ENCODE measurements at places on chromosomes 11 and 22.

- no peak for DNase-seq
Measured at GRCh38 chr11:62671608-62672389, at the start of the genes LBHD1 and UQCC3. TSS of gene LBHD1 (minus strand) at chr11:62672267. CDS start at chr11:62670031, 2,236 bp downstream. TSS of gene UQCC3 (plus strand) at chr11:62671673. CDS start at chr11:62671746, 73 bp downstream.

DNA sequence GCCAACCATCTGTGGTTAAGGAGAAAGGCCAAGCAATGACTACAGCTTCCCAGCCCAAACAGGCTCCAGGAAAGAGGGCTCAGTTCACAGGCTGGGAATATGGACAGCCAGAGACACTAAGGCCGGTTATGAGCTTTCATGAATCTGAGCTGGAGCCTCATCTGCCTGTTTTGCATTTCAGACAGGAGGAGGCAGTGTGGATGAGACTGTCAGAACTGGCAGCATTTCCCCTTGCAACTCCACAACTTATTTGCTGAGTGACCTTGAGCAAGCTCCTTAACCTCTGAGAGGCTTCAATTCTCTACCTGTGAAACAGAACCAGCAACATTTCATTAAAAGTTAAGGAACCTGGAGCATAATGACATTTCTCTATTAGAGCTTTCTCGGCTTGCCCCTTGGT, 264.0 kb downstream of the ETS1 start:
- no peak for DNase-seq

DNA sequence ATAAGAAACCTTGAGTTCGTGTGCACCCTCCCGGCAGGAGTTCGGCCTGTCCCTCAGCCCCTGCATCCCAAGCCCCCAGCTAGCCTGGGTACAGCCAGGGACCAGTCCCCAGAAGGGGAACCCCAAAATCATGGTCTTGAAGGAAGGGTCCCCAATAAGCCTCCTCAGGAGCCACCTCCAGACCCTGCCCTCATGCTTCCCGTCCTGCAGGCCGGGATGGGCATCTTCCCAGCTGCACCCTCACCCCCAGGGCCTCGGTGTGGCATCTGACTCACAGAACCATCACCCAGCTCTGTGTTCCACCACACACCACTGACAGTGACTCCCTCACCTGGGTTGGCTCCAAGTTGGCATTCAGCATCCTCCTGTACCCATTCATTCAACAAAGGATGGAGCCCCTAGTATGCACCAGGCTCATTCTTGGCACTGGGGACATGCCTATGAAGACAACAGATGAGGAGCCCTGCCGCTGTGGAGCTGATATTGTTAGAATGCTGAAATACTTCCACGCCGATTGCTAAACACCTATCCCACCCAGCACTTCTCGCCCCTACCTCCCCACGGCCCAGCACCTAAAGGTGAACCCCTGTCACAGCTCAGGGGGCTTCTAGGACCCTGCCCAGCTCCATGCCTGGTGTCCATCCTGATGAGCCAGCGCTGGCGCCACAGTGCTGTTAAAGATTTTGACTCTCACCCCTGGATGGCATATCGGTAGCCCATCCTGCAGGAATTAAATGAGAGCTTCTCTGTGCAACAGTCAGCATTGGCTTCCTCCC, 77.8 kb downstream of the BUD13 start:
- DNase-seq, result no peak

GRCh38 chr11:36388071-36388470, 92.0 kb downstream of the PRR5L start:
- DNase-seq, result no peak

DNA sequence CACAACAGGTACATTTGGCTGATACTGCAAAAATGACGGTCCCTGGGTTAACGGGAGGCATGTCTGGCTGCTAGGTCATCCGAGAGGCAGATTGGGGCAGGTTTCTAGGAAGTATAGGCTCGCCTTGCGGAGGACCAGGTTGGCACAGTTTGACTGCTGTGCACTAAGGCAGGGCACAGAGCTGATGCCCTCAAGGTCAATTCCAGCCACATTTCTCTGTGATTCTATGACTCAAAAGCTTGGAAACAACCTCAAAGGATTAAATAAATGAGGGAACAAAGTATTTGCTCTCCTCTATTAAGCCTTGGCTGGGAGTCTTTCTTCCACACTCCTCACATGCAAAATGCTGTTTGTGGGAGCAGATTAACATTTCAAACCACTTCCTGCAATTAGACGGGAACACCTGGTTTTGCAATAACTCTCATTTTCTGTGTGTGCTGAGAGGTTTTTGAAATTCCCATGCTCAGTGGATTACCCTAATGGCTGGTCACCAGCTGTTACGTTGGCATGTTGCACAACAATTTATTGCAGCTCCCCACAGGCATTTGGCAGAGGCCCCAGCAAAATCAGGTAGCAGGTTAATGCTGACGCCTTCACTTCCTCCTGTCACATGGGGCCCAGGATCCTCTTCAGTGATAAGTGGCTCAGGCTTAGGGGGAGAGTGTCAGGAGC, 61.0 kb upstream of the PLET1 start:
- DNase-seq, result peak; percentile 33

DNA sequence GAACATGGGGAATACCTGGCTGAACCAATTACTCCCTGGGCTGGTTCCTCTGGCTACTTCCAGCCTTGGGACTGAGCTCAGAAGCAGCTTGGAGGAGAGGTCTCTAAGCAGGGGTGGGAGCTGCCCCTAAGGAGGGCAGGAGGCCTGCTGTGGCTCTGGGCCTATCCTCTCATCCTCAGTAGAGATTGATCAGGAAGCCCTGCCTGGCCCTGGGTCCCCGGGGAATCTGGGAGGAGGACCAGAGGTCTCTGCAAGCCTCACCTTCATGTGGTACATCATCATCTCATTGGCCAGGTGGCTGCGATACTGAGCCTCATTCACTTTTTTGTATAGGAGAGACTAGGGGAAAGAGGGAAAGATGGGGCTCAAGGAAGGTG, 91.1 kb downstream of the PDE2A start:
- DNase-seq, result no peak

DNA sequence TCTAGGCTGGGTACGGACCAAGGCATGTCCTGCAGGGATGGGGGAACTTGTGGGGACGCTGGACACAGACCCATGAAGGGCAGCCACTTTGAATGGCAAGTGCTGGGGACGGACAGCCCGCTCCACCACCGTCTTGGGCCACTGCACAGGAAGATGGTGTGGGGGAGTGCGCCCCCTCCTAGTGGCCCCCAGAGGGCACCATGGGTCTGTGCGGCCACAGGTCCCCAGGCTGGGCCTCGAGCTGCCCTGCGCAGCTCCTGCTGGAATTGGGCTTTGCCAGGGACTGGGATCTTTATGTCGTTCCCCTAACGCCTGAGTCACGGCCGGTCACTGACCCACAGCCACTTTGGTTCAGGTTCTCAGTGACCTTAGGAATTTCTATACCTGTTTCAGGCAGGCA, 44.4 kb downstream of the NAT10 start:
- no peak for DNase-seq

DNA sequence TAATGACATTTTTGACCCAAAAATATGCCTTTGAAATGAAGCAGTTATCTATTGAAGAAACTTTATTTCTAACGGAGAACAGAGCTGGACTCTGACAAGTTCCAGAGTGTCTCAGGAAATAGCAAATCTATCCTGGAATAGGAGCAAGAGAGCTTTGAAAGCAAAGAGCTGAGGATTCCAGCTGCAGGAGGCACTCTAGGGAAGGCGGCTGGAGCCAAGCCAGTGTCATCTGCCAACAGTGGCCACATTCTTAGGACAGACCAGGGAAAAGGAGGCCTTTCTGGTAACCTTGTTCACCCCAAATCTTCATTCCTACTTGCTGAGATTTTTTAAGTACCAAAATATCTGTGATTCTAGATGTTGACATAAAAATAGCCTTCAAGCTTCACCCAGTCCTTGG, 493.5 kb upstream of the B3GAT1 start:
- DNase-seq, result no peak

- DNase-seq, result no peak
Measured at GRCh38 chr22:27699383-27700019, 102.1 kb downstream of the MN1 start.

DNA sequence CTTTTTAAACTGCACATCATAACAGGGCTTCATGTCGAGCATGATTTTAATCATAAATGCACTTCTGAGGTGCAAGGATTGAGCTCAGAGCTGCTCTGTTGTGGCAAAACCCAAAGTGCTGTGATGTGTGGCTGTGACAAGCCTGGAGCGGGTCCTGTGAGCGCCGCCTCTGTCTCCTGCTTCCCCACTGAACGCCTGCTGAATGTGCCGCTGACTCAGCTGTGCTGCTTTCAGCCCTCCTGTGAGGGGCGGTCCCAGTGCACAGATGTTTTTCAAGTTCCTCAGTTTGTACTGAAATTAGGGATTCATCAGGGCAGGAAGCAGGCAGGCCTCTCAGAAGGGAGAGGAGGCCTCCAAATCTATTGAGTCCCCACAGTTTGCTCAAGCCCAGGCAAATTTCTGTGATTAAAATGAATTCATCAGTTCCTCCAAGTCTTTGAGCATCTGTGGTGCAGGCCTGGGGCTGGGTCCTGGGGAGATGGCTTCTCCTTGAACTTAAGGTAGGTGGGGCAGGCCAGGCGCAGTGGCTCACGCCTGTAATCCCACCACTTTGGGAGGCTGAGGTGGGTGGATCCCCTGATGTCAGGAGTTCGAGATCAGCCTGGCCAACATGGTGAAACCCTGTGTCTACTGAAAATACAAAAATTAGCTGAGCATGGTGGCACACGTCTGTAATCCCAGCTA, 3.0 kb upstream of the GTSE1 start:
- no peak for DNase-seq

- no peak for DNase-seq
Measured at GRCh38 chr11:134015556-134015955, 53.3 kb upstream of the JAM3 start.

- DNase-seq, result peak; percentile 23
Measured at GRCh38 chr11:105673089-105673488, 63.2 kb downstream of the GRIA4 start.

DNA sequence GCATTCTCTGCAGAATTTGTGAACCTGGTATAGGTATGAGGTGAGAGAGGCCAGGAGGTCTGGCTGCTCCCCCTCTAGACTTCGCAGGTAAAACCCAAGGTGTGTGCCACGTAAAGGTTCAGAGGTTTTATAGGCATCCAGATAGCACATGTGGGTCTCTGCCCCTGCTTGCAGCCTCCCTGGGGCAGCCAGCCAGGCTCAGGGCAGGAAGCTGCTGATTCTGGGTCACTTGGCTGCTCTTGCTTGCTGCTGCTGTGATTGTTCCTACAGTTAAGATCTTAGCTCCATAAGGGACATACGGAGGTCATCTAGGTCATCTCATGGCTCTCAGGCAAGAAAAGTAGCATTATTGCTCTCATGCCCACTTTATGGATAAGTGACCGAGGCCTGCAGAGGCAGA, 30.2 kb downstream of the ZBTB16 start:
- no peak for DNase-seq
